CD4-positive, CD25-positive, alpha-beta regulatory T cell (primary cell): ENCODE measurements at places on chromosomes 1 and 21.

DNA sequence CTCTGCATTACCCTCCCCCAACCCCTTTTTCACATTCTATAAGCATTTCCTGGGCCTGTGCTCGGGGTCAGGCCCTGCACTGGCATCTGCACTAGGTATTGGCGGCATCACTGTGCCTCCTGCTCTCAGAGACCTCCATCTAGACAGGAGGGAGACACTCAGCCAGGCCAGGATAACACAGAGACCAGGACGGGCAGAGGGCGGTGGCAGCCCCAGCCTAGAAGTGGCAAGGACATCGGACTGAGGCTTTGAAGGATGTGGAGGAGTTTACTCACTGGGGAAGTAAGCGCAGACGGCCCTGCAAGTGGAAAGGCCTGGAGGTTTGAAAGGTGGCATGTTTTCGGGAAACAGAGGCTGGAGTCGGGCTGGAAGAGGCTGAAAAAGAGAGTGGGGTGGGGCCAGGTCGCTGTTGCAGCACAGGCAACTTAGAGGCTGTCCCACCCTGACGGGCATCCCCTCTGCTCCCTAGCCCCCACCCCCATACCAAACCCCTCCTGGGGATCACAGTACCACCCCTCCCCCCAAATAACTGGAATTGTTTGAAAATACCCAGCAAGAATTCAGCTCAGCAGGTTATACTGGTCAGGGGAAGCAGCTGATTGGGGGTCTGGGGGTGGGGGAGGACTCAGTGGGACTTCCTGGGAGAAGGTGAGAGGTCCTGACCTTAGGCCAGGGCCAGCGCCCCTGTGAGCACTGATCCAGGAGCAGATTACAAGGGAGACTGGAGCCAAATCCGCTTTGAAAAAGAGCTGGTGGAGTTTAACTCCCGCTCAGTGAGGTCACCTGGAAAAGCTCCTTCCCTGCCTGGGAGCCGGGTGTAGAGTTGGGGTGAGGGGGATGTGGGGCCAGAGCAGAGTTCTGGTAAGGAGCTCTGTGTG lies 121.8 kb upstream of the WNT4 start:
- no peak for DNase-seq

DNA sequence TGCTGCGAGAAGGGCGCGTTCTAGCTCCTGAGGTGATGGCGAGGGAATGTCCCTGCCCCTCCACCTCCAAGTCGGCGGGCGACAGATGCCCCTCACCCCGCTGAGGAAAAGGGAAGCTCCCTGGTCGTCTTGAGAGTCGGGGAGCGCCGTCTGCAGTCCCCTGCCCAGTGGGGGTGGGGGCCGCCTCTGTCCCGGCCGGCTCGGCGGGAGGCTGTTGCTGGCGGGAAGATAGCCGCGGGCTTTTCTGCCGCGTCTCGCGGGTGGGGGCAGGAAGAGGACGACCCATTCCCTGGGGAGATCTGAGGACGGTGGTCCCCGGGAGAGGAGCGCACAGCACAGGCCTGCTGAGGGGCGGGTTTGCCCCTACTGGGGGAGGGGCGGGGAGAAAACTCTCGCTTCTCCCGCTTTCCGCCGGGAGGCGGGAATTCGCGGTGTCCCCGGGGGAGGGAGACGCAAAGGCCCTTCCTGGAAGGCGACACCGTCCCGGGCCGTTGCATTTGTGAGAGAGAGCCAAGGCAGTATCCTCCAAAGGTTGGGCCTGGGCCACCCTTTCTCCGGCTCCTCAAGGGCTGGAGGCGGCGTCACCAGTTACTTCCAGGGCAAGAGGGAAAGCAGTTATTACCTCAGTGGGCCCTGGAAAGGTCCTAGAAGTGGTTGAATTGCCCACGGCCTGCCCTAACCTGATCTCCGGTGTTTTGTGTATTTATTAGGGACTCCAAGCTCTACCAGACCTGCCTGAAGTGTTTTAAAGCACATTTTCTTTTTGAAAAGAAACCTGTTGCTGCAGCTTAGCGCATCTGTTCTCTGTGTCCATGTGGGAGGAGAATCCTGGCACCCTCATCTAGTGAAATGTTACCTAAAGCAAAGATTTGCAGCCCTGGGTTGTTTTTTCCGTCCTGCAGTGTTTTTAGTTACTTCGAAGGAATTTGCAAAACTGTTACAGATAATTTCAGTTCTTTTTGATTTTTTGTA lies 648 bp downstream of the S100PBP start:
- peak; percentile 27 for DNase-seq

GRCh38 chr1:237975903-237976302 lies 85.2 kb upstream of the ZP4 start:
- DNase-seq = no peak

GRCh38 chr1:209870151-209870831 lies 42.5 kb downstream of the UTP25 start:
- DNase-seq = no peak

DNA sequence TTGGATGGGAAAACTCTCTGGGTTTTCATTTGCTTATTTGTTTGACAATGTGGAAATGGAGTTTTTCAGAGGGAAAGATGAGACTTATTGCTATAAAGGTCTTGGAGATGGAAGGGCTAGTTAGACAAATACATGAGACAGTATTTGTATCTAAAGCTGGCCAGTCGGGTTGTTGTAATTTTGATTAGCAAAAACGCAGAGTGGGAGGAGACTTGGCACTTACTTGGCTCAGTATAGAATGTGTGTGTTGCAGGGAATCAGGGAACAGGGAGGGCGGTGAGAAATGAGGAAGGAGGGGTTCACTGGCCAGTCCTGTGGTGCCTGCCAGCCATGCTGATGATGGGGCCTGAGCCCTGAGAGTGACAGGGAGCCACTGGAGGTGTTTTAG lies 6.0 kb upstream of the FOXE3 start:
- DNase-seq = no peak

DNA sequence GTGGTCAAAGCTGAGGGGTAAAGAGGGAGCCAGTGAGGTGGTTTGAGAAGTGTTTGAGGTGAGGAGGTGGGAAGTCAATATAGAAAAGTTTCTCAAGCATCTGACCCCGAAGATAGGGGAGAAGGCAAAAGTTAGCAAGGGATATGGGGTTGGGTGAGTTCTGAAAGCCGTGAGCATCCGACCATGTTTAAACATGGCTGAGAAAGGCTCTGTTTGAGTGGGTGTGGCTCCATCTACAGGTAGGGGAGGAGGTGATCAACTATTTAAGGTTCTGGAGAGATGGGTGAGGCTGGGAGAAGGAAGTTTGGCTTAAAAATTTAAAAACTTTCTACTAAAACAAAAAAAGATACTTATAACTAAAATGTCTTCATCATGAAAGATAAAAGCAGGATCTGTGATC lies 273.8 kb downstream of the KCNJ6 start:
- DNase-seq = no peak

DNA sequence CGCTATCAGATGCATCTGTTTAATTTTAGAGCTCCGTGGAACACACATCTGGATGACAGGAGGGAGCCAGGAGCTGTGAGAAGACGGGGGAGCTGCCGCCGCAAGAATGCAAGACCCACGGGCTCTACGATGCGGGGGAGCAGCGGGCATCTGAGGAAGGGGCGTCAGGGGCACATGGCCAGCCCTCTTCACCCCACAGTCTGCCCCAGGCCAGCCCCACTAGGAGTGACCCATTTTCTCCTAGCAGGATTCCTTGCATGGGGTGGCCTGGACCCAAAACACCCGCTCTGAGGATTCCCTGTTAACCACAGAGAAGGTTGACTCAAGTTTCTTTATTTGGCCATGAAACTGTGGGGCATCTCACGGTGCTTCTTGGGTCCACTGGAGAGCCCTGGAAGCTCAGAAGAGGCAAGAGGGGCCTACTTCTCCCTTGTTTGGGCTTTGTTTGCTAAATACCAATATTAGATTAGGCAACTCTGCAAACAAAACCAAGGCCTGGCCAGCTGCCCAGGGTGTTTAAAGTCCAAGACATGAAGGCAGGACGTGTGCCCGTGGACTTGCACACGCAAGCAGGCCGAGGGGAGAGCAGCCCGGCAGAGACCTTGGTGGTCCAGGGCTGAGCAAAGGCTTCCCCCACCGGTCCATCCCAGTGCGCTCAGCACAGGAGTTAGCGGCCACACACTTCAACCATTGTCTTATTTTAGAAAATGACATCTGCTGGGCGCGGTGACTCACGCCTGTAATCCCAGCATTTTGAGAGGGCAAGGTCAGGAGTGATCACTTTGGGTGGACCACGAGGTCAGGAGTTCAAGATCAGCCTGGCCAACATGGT lies 89.8 kb downstream of the DHRS3 start:
- DNase-seq = no peak

GRCh38 chr1:6351480-6352137 lies 42.0 kb downstream of the ACOT7 start:
- DNase-seq = no peak

DNA sequence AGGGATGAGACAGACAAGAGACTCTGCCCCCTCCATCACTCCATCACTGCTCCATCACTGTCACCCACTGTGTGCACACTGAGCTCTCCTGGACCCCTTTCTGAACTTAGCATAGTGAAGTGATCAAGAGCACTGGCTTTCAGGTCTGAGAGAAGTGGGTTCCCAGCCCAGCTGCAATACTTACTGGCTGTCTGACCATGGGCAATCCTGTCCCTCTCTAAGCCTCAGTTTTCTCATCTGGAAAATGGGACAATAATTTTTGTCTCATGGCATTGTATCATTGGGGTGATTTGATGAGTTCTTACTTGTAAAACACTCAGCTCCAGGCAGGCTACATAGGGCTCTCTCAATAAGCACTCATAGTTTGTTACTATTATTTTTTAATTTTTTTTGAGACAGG lies 7.5 kb upstream of the RPS6KA1 start:
- DNase-seq = no peak

DNA sequence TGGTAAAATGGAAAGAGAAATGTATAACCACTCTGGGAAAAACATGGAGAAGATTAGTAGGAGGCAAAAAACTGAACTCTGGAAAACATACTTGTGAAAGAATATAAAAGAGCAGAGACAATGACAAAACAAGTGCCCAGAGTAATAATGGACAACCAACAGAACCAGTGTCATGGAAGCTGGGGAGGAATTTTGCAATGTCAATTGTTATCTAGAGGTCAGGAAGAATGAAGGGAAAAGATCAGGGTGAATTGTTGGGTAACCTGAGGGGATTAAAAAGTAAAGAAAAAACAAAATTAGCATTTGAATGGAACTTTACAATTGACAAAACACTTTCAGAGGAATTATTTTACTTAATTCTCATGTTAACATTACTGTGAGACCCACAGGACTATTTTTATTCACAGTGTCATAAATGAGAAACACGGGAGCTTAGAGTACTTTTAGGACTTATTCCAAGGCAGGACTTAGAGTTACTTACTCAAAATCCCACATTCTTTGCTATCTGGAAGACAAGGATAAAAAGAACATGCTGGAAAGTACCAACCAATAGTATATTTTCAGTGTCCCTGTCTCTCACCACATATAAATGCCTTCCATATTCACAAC lies 19.5 kb downstream of the JAM2 start:
- no peak for DNase-seq

DNA sequence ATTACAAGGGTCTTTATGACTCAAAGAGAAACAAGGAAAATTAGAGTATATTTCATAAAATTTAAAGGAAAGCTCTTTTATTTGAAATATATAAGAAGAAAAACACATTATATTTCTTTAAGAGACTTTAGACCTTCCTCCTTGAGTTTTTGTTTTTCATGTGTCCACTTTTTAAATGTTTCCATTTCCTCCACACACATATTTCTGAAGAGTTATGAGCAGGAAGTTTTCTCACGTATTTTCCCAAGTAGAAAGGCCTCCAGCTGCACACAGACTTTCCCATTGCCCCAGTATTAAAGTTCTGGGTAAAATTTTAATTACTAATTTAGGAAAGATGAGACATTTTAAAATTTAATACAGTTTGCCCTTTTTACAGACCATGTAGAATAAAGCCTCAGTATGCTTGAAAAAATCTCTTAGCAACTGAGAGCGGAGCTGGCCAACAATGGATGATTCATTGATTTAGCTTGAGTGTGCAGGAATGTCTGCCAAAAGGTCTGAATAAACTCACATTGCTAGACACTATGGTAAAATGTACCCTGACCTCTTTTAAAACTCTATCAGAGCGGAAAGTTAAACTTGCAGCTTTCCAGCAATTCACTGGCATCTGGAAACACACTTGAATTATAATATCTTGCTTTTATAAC lies 57.9 kb downstream of the DDAH1 start:
- DNase-seq = no peak

DNA sequence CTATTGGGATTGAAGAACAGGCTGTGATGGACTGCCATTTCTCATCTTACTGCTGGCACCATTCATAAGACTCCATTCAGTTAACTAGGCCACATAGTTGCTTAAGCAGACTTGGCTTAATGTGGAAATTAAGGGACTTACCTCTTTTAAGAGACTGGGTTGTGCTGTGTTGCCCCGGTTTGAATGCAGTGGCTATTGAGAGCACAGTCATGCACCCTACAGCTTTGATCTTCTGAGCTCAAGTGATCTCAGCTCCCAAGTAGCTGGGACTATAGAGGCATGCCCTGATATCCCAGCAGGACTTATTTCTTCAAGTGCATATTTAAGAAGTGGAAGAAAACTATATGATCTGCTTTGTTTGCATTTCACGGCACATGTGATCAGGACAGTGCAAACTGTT lies 181.1 kb downstream of the RASAL2 start:
- DNase-seq = no peak

GRCh38 chr1:211715971-211716370 lies 40.5 kb upstream of the NEK2 start:
- DNase-seq = no peak

GRCh38 chr21:38741092-38741949 lies 64.4 kb upstream of the ETS2 start:
- peak; percentile 55 for DNase-seq

GRCh38 chr1:41662765-41663437 lies 178.4 kb upstream of the EDN2 start:
- DNase-seq = no peak

- DNase-seq = no peak
These were observed 27.6 kb downstream of the COQ8A start for GRCh38 chr1:226967665-226968064.

- DNase-seq = no peak
These were observed 39.0 kb downstream of the NEXN start for GRCh38 chr1:77927414-77927813.
